ENCODE measurements at places on chromosomes 5 and 9.

DNA sequence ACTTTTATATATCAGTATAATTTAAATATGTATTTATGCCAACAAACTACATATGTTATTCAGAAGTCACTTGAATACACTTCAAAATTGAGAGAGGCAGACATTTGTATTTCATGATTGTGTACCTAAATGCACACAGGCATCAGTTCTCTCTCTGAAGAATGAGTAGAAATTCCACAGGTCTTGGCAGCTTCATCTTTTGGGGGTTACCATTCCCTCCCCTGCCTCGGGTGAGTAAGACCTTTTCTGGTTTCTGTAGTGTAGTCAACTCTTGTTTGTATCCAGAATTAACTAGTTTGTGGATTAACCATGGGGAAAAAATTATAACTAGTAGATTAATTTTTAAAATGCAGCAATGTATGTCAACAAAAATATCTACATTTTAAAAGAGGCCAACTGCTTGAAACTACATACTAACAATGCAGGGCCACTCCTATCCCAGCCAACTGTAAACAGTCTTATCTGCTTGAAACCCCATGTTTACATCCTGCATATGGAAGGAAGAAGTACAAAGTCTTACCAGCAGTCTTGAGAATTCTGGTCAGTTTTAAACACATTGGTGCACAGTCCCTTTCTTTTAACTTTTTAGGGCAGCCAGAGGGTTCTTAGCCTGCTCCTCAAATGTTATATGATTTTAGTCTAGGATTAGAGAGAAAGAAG is 339.6 kb upstream of the KIF2A start:
- no peak for DNase-seq

DNA sequence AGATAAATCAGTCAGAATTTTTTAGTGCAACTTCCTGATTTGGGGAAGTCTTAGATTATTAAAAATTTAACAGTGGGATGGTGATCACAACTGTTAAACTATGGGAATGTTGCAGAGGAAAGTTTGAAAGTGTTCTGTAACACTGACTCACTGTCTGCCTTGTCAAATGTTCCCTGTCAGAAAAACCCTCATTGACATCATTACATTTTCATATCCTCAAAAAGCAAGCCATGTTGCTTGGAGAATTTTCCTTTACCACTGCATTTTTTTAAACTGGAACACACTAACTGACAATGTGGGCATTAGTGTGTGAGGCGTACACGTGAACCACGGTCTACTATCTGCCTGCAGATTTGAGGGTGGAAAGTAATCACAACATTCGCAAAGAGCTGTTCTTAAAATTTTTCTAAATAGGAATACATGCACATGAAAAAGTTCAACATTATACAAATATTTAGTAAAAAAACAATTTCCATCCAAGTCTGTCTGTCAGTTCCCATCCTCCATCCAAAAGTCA is 28.6 kb upstream of the IL7R start:
- no peak for DNase-seq

- DNase-seq, result no peak
Measured at GRCh38 chr5:178107756-178108310, 5.5 kb upstream of the N4BP3 start.

DNA sequence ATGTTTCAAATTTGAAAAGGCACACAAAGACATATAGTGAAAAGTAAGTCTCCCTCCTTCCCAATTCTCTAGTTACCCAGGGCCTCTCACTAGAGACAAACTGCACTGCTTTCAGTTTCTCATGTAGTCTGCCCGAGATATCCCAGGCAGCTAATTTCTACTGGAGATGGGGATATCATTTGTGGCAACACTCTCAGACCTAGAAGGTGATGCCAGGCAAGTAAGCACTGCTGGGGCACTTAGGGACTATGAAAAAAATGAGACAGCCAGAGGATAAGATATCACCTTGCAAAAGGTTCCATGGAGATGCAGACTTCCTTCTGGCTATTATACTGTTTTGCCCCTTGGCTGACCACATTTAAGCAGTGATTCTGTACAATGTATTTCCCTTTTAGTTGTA is 12.6 kb downstream of the SIL1 start:
- DNase-seq, result peak; percentile 7

DNA sequence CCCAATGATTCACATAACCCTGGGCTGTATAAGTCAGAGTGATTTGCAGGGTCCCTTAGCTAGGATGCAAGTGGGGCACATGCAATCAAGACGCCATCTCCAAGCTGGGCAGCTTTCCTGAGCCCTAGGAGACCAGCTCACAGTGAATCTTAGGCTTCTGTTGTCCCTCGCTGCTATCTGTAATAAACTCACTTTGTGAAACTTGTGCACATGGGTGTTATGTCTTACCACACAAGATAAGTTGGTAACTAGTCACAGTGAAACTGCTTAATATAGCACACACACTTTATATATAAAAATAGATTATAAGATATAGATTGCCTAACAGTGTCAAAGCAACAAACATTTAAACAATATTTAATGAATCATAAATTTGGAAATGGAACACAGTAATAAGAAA is 658.5 kb downstream of the SLCO4C1 start:
- DNase-seq, result no peak

- DNase-seq, result no peak
Measured at GRCh38 chr5:38776149-38776896, 69.5 kb upstream of the OSMR start.

DNA sequence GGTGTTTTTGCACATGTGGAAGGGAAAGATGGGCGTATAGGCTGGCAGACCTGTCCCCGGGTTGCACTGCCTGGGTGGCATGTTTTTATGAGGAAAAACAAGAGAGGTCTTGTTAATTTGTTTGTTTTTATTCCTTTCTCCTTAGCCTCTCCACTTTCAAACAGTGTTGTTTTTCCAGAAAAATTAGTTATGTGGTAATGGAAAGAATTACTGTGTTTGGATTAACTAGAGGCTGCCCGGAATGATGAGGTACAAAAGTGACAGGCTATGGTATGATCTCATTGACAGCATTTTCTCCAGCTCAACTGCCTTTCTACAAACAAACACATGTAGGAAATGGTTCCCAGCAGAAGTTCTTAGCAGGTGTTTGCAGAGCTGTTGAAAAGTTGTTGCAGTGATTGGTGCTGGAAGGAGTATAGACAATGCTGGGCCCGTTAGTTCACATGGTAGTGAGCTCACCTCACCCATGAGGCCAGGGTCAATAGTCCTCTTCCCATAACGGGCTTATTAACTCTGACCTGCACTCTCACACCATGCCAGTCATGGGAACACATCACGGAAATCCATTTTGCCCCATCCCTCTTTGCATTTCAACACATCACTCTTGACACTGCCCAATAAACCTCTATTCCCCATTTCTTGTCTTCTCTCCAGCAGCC is 111.3 kb upstream of the SAP30L start:
- no peak for DNase-seq

GRCh38 chr9:7094052-7094451 is 336.3 kb downstream of the KDM4C start:
- DNase-seq, result peak; percentile 7

- DNase-seq, result no peak
Measured at GRCh38 chr5:53237876-53238275, 128.3 kb upstream of the MOCS2 start.

GRCh38 chr9:134419684-134420076 is 93.4 kb downstream of the RXRA start:
- no peak for DNase-seq

GRCh38 chr5:90071066-90071465 is 338.5 kb downstream of the CETN3 start:
- DNase-seq, result no peak

- no peak for DNase-seq
Measured at GRCh38 chr9:8916771-8917170, 1117.2 kb upstream of the DMAC1 start.

DNA sequence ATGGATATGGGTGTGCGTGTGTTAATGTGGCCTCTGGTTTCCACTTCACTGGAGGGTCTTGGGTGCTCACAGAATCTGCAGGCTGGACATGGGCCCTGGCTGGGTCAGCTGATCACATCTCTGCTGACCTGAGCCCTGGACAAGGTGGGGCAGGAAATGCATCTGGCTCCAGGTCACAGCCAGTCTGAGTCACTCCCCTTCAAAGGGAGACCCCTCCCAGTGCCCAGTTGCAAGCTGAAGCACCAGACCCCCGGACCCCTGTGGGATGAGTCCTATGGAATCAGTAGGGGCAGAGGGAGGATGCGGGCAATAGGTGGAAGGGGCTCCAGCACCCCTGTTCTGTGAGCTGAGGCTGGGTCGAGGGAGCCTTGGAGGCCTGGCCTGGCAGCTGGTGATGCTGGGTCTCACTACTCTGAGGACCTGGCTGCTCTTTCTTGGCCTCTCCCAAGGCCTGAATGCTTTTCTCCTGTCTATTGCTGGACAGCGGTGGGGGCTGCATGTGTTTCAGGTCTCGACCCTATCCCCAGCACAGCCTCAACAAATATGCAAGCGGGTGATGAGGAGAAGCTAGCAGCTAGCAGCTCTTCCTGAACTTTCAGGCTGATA is 54.5 kb downstream of the PHF2 start:
- no peak for DNase-seq

- DNase-seq, result no peak
Measured at GRCh38 chr5:17429353-17429752, 68.7 kb upstream of the TAF11L2 start.

DNA sequence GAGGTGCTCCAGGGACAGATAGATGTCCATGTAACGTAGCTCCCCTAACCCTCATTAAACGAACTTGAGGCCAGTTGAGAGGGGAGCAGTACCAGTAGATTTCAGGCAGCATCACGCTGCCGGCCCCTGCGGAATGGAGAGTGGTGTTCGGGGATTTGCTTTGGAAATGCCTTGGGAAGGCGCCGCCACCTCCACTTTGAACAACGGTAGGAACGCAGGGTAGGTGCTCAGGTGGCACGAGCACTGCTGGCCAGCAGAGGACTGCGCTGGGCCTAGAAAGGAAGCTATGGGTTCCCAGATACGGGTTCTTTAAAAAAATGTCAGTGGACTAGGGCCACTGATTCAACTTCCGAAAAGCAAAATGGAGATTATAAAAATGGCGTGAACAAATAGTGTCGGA is 271.8 kb downstream of the FANCC start:
- no peak for DNase-seq

DNA sequence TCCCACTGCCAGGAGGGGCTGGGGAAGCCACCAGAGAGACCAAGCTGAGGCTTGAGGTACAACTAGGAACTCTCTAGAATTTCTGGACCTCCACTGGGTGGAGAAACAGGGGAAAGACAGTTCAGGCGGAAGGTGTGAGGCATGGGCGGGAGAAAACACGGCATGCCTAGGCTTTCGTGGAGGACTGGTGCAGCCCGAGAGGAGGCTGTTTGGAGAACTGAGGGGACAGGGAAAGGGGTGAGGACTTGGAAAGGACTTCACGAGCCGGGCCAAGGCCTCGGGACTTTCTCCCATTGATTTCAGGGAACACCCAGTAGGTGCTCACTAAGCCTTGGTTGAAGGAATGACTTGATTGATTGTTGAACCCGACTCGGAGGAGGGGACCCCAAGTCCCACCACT is 9.5 kb upstream of the ADGRD2 start:
- no peak for DNase-seq

- DNase-seq, result no peak
Measured at GRCh38 chr9:92610470-92611420, 59.2 kb downstream of the IPPK start.

DNA sequence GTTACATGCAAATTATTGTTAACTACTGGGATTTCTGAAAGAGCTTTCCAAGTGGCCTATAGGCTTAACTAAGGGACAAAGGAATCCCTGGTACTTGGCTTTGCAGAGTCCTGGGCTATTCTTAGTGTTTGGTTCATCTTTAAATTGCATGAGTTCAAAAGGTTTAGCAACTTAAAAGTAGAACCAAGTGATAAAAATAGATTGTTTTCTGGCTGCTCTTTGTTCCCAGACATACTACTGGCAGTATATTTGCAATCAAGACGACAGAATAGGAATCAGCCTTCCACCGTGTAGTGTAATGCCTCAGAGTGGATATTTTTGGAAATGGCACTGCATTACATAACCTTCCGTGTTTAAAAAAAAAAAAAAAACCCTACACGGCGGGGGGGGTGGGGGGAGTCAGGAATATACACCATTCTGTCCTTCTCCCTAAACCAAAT is 1.0 kb downstream of the NREP start:
- DNase-seq, result peak; percentile 50

DNA sequence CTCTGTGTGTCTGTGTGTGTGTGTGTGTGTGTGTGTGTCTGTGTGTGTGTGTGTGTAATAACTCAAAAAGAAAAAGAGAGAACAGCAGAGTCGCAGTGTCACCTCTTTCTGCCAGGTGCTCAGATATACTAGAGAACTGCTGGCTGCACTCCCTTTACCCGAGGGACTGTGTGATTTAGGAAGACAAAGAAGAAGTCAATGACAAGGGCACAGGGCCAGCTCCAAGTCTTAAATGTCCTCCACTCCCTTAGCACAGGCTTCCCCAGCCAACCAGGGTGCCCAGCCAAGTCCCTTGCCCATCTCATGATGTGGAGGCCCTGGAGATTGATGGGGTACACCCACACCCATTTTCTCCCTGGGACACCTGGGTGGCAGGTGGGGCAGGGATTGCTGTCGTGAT is 8.7 kb downstream of the CCNJL start:
- peak; percentile 2 for DNase-seq

- no peak for DNase-seq
Measured at GRCh38 chr5:127832067-127832466, 128.9 kb downstream of the CCDC192 start.

GRCh38 chr5:38847559-38848347 is 1.9 kb downstream of the OSMR start:
- DNase-seq, result no peak

DNA sequence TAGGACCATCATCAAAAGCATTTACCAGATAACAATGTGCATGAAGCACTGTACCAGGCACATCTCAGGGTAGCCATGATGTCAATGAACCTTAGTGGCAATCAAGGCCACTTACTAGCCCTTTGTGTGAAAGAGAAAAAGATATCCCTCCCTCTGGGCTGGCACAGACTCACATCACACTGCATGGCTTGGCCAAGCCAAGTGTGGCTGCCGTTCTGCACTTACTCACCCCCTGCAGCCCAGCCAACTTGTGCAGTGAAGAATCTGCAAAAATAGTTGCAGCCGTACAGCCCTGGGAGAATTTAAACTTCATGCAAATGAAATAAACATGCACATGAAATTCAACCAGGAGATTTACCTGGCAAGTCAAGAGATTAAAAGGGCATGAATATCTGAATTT is 333.5 kb downstream of the DEPDC1B start:
- no peak for DNase-seq

GRCh38 chr9:22919423-22919822 is 472.8 kb downstream of the DMRTA1 start:
- DNase-seq, result no peak

- DNase-seq, result no peak
Measured at GRCh38 chr9:107969727-107970126, 480.2 kb upstream of the KLF4 start.

All from DMS79 treated with DMSO at 0.1 percent for 48 hours (cell line).